Stimulated activated CD8-positive, alpha-beta memory T cell treated with anti-CD3 and anti-CD28 coated beads, Interleukin-7, amount 100 ng/mL, for 1 hour (primary cell): ENCODE measurements at places on chromosomes 4 and X.

GRCh38 chrX:40544343-40545266 is 36.2 kb upstream of the ATP6AP2 start:
- no peak for DNase-seq

GRCh38 chrX:37955273-37955672 is 51.1 kb upstream of the SYTL5 start:
- DNase-seq = no peak

GRCh38 chr4:72690771-72691170 is 121.8 kb upstream of the ADAMTS3 start:
- no peak for DNase-seq

- no peak for DNase-seq
These were observed 102.8 kb downstream of the SLC2A9 start for GRCh38 chr4:9918484-9918883.

GRCh38 chr4:8276358-8277240 is 7.0 kb downstream of the HTRA3 start:
- no peak for DNase-seq

DNA sequence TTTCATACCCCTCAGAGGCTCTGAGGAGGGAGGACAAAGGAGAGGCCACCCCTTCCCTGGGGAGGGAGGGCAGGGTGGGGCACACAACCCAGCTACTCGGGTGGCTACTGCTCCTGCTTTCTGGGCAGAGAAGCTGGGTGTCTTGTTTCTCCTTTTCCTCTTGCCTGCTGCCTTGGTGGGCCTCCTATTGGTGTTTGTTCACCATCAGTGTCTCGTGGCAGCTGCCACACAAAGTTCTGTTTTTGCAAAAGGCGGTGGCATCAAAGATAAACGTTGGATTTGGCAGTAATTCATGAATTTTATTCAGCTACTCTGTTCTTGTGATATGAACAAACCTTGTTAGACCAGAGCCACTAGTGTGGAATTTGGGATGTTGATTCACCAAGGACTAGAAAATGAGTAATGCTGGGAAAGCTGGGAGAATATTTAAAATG is 153.0 kb upstream of the SCML1 start:
- no peak for DNase-seq
